Vagina (tissue), 2 donors: ENCODE measurements at places on chromosomes 4 and X.

DNA sequence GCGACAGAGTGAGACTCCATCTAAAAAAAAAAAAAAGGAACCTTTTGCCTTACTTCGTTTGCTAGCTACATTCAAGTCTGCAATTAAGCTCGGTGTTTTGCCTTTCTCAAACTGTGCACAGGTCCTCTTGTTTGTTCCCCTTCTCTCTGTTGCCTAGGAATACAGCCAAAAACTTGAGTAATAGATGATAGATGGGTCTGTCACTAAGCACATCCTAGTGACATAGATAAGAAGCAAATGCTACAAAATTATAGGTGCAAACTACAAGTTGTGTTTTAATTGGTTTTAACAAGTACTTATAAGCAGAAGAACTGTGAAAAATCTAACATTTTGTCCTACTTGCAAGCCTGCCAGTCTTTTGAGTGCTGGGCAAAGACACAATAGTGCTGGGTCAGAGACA lies 95.2 kb downstream of the SNCA start:
- DNase-seq = no peak

- no peak for DNase-seq
Measured at GRCh38 chrX:139924696-139925095, 8.2 kb downstream of the ATP11C start.

DNA sequence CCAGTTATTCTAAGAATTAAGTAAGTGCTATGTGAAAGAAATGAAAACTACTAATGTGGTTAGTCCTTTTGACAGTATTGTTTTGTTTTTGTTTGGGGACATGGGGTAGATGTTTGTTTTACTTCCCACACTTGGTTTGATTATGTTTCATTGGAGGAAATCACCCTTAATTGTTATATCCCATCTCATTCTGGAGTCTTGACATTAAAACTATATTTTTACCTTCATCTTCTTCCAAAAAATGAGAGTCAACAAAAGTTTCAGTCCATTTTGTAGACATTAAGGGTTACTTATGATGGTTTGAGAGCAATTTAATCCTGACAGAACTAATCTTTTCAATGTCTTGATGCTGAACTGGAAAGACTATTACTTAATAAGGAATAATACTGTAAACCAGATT lies 108.7 kb downstream of the GPC3 start:
- DNase-seq = no peak

- no peak for DNase-seq
Measured at GRCh38 chr4:142267101-142267500, 579.0 kb downstream of the INPP4B start.

DNA sequence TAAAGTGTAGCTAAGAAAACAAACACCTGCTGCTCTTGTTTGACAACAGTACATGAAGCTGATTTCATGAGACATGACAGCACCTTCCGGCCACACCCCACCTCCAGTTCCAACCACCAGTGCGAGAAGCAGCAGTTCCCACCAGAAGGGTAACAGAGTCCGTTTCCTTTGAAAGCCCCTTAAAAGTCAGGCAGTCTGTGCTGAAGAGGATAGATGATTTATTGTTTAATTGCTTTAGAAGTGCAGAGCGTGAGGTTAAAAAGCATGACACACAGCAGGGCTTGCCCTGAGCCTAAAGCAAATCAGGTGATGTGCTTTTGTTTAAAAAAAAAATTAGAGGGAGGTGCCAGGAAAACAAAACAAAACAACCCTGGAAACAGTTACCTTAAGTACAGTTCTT lies 82.6 kb downstream of the HADH start:
- DNase-seq = no peak

- no peak for DNase-seq
Measured at GRCh38 chr4:101019941-101020401, 327.4 kb downstream of the PPP3CA start.

GRCh38 chrX:80334583-80334982 lies 85.7 kb upstream of the TENT5D start:
- DNase-seq = no peak

DNA sequence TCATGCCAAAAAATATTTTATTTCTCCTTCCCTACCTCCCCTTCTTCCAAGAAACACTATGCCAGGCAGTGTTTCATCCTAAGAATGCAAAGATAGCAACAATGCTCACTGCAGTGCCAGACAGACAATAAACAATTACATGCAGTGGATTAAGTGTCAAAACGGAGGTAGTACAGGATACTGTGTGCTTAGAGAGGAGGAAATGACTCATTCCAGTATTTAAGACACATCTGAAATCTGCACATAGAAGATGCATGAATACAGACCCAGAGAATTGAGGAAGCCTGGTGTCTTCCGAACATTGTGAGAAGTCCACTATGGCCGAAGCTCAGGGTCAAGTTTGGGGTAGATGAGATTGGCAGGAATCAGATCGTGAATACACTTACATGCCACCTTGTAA lies 326.4 kb downstream of the PPP3CA start:
- DNase-seq = no peak

GRCh38 chr4:125735102-125735501 lies 420.3 kb downstream of the FAT4 start:
- no peak for DNase-seq

DNA sequence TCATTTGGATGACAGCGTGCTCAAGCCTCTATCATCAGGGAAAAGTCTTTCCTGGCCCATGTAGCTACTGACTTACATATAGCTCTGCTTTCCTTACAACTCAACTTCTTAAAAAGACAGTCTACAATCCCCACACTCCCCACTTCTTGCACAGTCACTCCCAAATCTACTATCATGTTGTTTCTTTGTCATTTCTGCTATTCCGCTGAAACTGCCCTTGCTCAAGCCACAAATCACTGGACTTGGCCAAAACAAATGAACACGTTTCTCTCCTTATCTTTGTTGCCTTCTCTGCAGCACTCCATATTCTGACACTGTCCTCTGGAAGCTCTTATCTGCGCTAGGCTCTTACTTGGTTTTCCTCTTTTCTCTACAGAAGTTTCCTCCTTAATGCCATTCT lies 28.2 kb downstream of the GPRIN3 start:
- no peak for DNase-seq

GRCh38 chrX:66731398-66731797 lies 92.5 kb upstream of the EDA2R start:
- no peak for DNase-seq

- DNase-seq = no peak
Measured at GRCh38 chr4:52950226-52950625, 88.1 kb downstream of the RASL11B start.

GRCh38 chrX:443536-444210 lies 57.0 kb upstream of the PPP2R3B start:
- DNase-seq = no peak

- DNase-seq = no peak
Measured at GRCh38 chr4:121053601-121054143, 18.7 kb downstream of the NDNF start.

DNA sequence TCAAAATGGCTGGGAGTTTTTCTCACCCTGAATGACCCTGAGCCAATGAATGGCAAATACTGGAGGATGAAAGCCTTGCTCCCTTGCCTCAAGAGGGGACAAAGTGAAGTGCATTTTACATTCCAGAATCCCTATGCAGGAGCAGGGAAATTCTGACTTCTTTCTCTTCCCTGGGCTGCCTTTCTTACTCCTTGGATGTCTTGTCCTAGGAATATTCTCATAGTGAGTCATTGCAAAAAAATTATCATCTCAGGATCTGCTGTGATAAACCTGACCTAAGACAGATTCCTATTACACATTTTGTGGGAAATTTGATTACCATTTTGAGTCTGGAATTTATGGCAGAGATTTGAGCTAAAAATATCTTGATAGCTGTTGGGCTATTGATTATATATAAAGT lies 199.9 kb downstream of the TMA16 start:
- DNase-seq = no peak

GRCh38 chrX:140503238-140503601 lies 1.6 kb downstream of the SOX3 start:
- DNase-seq = no peak

- no peak for DNase-seq
Measured at GRCh38 chr4:123298801-123299200, 97.8 kb upstream of the SPRY1 start.

- no peak for DNase-seq
Measured at GRCh38 chr4:42618023-42618422, 38.9 kb downstream of the ATP8A1 start.

DNA sequence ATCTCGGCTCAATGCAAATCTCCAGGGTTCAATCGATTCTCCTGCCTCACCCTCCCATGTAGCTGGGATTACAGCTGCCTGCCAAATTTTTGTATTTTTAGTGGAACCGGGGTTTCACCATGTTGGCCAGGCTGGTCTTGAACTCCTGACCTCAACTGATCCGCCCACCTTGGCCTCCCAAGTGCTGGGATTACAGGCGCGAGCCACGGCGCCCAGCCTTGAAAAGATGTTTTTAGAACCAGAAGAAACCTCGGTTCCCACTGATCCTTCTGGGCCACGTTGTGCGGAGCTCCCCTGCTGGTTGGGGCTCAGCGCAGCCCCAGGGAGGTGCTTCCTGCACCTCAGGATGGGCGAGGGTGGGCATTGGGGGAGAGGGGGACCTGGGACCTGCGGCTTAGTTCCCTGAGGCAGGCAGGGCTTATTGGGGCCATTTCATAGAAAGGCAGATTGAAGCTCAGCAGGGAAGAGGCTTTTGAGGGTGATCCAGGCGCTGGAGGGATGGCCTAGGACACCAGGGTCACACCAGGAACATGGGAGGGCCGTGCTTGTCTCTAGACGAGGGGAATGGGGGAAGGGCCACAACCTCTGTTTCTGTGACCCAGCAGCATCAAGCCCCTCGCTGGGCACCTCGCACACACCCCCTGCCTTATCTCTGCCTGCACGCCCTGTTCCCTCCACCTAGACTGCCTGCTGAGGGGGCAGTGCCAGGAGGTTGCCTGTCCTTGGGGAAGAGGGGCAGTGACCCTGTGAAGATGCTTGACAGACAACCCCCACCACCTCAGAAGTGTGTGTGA lies 6.3 kb upstream of the ADD1 start:
- DNase-seq = peak; percentile 70

DNA sequence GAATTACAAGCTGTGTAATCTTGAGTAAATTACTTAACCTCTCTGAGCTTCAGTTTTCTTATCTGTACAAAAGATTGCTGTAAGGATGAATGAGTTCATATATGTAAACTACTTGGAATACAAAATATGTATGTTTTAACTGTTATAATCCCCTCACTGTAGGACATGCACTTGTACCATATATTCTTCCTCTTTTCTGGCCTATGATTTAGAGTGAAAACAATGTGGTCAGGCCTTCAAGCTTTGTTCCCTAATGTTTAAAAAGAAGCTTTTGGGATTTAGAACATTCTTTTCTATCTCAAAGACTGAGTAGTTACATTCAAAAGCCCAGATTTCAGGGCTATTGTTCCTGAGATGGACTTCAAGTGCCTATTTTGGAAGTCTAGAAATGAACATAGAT lies 26.7 kb upstream of the GPRIN3 start:
- DNase-seq = no peak

- no peak for DNase-seq
Measured at GRCh38 chr4:83114576-83114975, at the start of gene PLAC8. Gene PLAC8, minus strand, starts transcription at chr4:83114729. Its CDS starts 6,808 bp downstream, at chr4:83107921.

DNA sequence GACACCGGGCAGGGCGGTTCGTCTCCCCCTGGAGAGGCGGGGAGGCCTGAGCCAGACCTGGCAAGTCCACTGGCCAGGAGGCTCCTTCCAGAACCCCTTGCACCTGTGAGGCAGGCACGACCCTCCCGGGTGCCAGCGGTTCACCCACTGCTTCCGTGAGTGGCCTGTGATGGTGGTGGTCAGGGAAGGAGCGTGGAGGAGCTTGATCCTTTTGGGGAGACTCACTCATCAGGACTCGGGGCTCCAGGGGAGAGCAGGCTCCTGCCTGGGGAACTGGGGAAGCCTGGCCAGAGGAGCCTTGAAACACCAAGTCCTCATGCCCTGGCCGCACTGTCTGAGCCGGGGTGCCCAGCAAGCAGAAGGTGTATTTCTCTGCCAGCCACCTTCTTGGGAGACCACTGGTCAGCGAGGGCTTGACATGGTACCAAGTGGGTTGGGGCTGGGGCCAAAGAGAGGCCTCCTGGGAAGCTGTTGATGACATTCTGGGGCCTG lies 860 bp downstream of the FAM50A start:
- DNase-seq = no peak

GRCh38 chr4:15354371-15355297 lies 73.2 kb upstream of the C1QTNF7 start:
- DNase-seq = peak; percentile 92

- DNase-seq = no peak
Measured at GRCh38 chr4:113781439-113782040, 20.0 kb upstream of the CAMK2D start.

DNA sequence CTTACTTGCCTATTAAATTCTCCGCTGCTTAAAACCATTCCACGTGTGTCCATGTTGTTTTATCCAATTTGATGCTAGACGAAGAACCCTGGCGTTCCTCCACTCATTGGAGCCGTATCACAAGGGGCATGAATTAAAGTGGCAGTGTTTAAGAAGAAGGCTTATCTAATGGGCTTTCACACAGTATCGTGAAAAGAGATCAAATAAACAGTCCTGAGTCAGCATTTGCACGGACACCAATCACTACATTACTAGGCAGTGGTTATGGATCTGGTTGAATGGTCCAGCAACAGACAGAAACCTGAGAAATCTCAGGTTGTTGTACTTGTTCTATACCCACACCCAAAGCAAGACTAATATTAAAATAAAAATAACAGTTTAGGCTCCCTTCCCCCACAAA lies 671.6 kb downstream of the FAT4 start:
- DNase-seq = no peak

- DNase-seq = no peak
Measured at GRCh38 chrX:55524487-55524886, 34.8 kb upstream of the USP51 start.

DNA sequence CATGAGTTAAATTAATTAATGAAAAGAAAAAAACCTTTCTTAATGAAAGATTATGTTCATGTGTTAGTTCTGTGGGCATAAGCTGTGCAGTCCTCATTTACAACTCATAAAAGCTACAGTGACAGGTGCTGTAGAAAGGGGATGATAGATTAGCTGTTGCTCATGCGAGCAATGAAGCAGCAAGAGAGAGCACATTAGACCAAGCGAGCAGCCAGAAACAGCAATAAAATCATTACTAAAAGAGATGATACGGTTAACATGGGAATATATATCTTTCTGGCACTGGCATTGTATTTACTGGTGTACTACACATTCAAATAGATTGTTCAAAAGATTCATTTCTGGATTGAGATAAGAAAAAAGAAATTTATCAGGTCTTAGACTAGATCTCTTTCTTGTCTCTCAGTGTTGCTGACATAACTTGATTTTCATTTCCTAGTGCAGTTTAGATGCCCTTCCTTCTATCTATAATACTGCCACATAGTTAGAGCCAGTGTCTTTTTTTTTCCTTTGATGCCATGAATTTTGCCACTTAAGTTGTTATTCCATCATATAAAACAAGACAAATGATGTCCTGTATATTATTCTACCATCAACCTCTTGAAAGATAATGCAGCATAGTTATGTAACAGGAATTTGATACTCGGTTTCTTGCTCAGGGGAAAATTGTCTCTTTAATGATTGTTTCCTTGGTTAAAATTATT lies 164.6 kb downstream of the BANK1 start:
- no peak for DNase-seq

DNA sequence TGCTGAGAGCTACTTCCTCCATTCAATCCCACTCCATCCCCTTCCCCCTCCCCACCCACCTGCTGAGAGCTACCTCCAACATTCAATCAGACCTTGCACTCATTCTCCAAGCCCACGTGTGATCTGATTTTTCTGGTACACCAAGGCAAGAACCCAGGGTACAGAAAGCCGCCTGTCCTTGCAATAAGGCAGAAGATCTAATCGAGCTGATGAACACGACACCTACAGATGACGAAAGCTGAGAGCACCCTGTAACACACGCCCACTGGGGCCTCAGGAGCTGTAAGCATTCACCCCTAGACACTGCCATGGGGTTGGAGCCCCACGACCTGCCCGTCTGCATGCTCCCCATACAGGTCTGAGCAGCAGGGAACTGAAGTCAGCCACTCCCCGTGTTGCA lies 58.3 kb downstream of the TRIML1 start:
- no peak for DNase-seq
